Lung (tissue), 17 donors: ENCODE measurements at places on chromosomes 13 and 19. TPM values are rescaled to one million over a fixed set of nuclear protein-coding genes. Genes with fewer than 3 reads are reported as not detected.

PLPP2 gene
- 14.1 TPM for total RNA-seq

URI1 gene
- 60.8 TPM for total RNA-seq

ZNF724 gene
- total RNA-seq, result 3.4 TPM

GPR4 gene
- total RNA-seq, result 1.3 TPM

ATP12A gene
- total RNA-seq, result 0.40 TPM

DNA sequence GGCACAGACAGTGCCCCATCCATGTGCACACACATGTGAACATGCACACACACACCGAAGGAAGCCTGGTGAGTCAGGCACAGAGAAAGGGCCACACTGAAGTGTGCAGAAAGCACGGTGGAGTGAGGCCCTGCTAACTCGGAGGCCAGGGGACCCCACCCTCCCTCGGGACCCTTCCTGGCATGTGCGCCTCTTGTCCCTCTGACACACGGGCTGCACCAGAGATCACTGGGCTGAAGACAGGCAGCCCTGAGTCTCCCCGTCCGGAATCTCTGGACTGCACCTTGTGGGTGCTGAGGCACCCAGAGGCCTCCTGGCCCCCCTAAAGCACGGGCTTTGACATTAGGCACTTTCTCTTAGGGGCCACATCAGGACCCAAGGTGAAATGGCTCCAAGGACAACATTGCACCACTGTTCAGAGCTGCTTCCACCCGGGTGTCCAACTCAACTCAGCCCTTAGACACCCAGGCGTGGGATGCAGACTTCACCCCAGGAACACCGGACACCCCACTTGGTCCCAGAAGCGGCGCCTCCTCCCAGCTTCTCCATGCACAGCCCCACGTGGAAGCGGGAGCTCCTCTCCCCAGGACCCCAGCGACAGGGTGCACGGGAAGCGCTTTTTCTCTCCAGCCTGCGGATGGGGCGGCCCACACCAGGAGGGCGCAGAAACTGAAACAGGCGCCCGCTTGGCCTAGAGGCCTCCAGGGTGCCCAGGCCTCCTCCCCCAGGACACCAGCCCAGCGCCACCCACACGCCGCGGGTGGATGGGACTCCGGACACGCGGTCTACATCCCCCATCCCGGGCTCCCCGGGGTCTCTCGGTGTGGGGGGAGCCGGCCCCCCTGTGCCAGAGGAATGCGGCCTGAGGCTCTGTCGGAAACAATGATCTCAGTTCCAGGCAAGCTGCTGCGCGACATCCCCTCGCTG is 90.2 kb downstream of the SPACA7 start:
- DNase-seq, result no peak

DNA sequence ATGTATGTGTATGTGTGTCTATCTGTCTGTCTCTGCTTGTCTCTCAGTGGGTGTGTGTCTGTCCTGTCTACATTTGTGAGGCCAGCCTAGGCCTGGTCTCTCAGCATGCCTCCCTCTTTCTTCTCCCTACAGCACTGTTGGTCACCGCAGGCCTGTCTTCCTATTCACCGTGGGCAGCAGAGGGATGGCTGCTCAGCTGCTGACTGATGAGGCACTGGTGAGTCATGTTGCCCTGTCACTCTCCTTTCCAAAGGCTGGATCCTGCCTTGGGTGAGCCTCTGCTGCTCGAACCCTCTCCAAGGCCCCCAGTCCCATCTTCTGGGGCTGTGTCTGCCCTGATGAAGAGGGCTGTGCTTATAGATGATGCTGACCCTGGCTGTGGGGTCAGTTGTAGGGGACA is 6.3 kb downstream of the ZNF71 start:
- no peak for DNase-seq

DNA sequence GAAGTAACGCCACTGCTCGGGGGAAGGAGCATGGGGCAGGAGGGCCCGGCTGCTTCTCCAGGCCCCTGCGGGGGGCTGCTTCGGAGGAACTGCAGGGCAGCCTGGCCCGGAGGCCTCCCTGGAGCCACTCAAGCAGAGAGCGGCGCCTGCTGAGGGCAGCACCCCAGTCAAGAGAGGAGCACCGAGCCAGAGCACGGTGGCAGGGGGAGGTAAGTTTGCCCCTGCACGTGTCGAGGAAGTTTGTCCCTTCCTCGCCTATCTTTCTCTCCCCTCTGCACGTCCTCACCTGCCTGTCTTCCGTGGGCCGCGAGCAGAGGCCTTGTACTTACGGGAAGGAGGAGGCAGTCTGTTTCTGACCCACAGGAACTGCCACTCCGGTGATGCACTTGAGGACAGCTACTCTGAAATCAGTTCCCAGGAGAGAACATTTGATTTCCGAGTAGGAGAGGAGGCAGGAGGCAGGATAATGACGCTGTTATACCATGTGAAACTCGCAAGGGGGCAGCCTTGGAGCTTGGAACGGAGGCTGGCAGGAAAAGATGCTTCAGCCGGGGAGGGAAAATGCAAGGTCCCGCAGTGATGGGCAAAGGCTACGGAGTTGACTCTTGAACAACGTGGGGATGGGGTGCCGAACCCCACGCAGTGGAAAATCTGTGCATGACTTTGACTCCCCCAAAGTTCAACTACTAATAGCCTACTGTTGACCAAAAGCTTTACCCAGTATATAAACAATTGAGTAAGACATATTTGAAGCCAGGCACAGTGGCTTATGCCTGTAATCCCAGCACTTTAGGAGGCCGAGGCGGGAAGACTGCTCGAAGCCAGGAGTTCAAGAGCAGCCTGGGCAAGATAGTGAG is 5.0 kb downstream of the FFAR1 start:
- peak; percentile 85 for DNase-seq

DNA sequence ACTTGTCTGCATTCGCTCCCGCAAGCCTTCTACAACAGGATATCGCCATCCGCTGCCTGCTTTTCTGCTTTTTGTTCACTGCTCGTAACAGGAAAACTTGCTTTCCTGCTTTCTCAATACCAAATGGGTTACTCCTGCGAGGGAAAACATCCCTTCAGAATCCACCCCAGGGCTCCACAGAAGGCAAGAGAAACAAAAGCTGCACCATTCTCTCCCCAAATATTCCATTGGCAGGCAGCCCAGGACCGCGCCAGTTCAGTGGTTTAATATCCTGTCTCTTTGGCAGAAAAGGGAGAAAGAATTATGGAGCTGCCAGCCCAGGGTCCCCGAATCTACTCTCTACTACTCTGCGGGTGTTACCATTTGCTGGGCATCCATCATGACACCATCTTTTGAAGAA is 84.7 kb upstream of the DOCK9 start:
- peak; percentile 45 for DNase-seq

DNA sequence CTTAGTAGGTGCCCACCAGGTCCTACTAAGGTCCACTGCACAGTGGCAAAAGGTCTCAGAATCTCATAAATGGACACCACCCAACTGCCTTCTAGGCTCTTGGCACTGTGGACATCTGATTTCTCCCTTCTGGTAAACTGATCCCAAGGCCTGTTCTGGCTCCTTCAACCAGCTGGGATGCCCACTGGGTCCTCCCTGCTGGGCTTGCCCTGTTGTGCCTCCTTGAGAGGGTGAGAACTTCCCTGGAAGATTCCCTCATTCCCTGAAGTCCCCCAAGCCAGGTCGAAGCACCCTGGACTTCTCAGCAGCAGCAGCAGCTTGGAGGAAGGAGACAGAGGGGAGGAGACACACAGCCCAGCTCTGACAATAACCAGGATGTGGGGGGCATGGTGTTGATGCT is 6.6 kb upstream of the ZNF492 start:
- DNase-seq, result no peak

- DNase-seq, result no peak
These were observed 263.6 kb upstream of the GPC6 start for GRCh38 chr13:92963029-92963428.

- DNase-seq, result no peak
These were observed 44.9 kb upstream of the C13orf42 start for GRCh38 chr13:51155776-51156515.

DNA sequence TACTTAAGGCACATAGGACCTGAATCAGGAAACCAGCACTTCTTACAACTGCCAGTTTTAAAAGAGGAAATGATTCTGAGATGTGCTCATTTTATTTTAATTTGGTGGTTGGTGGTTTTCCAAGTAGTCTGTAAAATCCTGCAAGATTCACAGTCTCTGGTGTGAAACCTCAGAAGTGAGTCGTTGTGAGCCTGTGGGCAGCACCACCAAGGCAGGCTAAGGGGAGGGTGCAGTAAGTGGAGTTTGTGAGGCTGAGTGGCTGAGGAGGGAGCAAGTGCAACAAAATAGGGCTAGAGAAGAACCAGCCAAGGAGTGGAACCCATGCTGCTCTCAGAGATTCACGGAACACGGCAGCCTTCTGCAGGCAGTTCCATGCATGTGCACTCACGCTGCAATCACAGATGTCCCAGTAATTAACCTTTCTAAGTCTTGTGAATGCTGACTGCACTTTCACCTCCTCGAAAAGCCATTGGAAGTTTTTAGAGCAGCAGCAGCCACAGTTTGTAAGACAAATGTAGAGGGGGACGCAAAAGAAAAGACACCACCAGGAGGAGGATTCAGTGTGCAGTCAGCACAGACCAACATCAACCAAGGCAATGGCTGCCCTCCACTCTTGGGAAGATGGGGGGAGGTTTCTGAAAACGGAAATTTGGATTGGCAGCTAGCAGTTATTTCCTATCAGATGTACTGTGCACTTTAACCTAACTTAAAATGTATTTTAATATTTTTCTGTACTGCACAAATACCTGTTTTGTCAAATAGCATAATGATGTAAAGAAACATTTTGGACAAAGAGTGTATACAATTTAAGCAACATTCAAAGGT is 44.9 kb downstream of the ESD start:
- no peak for DNase-seq
